A172 (cell line): ENCODE measurements at places on chromosomes 6 and 20.

DNA sequence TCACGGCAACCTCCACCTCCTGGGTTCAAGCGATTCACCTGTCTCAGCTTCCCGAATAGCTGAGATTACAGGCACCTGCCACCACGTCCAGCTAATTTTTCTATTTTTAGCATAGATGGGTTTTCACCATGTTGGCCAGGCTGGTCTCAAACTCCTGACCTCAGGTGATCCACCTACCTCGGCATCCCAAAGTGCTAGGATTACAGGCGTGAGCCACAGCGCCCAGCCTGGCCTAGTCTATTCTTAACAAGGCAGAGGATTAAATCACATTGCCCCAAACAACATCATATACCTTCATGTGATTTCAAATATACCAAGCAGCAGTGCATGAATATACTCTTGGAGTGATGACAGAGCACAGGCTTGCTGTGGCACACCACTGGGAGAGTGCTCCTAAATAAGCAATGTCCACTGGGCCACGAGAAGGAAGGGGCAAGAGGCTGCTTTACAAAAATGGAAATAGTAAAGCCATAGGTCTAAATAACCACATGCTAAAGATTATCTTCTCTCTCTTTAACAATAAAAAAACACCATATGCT is 76.6 kb upstream of the TULP1 start:
- DNase-seq, result no peak

DNA sequence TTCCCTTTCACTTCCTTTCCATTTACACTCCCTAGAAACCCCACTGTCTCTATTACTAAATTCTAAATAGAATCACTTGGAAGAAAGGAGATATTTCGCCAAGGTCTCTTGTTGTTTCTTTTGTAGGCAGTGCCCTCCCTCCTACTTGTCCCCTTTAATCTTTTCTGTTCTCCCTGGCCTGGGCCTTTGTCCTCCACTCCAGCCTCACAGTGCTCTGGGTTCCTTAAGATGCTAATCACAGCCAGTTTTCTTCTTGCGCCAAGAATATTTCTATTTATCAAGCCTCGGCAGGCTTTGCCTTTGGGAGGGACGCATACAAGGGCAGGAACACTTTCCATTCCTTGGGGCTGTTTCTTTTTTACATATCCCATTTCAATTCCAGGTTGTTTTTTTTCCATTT is 520.6 kb upstream of the CHD6 start:
- DNase-seq, result no peak

DNA sequence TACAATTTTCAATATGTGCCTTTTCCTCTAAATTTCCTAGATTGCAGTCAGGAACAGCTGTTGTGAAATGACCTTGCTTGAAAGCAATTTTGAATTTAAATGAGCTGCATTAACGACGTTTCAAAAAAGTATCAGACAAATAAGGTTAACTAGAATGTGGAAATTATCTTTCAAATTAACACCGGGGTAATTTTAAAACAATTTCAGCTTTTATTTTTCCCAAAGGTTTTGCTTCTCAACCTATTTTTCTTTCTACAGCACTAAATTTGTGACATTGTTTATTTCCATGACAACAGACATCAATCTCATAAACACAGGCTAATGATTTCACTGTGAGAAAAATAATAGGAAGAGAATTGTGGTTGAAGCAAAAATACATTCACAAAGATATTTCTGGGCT is 38.5 kb downstream of the COL12A1 start:
- DNase-seq, result no peak

DNA sequence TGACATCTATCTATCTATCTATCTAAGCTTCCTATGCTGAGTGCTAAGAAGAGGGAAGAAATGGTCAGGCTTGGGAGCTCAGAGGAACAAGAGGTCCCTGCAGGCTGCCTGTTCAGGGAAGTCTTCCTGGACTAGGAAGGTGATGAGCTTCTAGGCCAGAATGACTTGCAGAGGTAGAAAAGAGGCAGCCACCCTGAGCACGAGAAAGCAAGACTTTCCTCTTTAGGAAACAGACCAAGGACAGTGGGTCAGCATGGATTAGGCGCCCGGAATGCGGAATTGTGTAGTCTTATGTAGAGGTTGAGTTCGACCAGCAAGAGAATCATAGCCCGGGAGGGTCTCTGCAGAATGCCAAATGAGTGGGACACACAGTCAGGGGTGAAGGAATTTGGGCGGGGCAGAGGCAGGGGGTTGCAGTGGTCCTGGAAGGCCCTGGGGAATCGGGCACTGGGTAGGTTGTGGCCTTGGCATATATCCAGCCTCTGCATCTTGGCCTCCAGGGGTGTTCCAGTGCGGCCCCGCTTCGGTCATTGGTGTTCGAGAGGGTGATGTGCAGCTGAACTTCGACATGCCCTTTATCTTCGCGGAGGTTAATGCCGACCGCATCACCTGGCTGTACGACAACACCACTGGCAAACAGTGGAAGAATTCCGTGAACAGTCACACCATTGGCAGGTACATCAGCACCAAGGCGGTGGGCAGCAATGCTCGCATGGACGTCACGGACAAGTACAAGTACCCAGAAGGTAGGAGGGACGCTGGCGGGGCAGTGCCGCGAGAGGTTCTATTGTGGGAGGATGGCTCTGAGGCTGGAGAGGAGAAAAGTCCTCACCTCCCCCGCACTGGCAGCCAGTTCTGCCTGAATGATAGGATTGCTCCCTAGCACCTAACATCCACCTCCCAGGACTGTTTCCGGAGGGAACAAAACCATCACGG is 32.1 kb downstream of the TGM3 start:
- DNase-seq, result no peak

- DNase-seq, result peak; percentile 5
These were observed 64.6 kb downstream of the SYNE1 start for GRCh38 chr6:152572338-152573088.

- no peak for DNase-seq
These were observed 89.3 kb upstream of the JAG1 start for GRCh38 chr20:10763112-10763511.

GRCh38 chr6:36914227-36914794 is 28.6 kb downstream of the C6orf89 start:
- DNase-seq, result peak; percentile 79

GRCh38 chr6:51396583-51396982 is 577.9 kb downstream of the TFAP2B start:
- DNase-seq, result no peak

DNA sequence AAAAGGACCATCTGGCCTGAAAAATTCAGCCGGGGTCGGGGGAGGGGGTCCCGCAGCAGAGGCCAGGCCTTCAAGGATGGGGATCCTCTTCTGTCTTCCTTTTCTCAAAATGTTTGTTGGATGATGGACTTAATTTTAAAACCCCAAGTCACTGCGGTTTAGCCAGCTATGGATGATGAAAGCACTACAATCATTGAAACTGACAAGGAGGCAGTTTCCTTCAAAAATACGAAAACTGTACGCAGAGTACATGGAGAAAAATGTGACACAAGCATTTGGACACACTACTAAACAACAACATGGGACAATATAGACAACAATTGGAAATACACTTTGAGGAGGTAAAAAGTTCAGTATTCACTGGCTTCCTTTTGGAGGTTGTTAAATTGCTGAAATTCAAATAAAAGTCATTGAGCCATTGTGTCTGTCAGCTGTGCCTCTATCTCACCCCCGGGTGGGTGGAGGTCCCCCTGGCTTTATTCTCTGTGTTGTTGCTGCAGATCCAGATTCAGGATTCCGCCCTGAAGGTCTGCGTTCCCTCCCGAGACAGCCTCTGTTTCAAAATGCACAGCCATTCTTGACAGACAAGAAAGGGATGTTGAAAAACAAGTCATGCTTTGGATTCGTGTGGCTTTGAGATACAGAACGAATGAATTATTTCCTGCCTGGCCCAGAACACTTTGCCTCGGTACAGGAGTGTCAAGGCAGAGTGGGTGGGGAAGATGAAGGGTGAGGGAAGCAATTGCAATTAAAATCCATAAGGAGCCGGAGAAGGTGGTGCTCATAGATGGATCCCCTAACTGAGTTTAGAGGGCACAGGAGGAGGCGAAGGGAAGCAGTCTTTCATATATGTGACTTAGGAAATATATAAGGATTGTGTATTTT is 118.2 kb downstream of the TTLL2 start:
- no peak for DNase-seq

GRCh38 chr6:125154118-125154760 is 666 bp downstream of the TPD52L1 start:
- DNase-seq, result no peak

GRCh38 chr6:99746261-99746895 is 139.7 kb downstream of the PRDM13 start:
- peak; percentile 65 for DNase-seq

DNA sequence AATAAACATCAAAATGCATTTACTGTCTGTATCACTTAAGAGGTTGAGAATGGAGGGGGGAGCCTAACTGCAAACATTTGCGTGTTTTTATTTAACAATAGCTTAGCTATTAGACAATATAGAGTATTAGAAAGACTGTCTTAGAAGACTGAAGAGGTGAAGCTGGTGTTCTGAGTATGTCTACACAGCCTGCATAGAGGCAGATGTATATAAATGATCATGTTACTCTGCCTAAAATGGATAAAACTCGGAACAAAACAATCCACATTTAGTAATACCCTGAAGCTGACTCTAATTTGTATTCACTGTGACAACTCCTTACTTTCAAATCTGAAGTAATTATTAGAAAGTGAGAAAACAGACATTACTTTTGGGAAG is 181.9 kb downstream of the GMPR start:
- no peak for DNase-seq

GRCh38 chr6:24149296-24149695 is 23.3 kb downstream of the NRSN1 start:
- no peak for DNase-seq

DNA sequence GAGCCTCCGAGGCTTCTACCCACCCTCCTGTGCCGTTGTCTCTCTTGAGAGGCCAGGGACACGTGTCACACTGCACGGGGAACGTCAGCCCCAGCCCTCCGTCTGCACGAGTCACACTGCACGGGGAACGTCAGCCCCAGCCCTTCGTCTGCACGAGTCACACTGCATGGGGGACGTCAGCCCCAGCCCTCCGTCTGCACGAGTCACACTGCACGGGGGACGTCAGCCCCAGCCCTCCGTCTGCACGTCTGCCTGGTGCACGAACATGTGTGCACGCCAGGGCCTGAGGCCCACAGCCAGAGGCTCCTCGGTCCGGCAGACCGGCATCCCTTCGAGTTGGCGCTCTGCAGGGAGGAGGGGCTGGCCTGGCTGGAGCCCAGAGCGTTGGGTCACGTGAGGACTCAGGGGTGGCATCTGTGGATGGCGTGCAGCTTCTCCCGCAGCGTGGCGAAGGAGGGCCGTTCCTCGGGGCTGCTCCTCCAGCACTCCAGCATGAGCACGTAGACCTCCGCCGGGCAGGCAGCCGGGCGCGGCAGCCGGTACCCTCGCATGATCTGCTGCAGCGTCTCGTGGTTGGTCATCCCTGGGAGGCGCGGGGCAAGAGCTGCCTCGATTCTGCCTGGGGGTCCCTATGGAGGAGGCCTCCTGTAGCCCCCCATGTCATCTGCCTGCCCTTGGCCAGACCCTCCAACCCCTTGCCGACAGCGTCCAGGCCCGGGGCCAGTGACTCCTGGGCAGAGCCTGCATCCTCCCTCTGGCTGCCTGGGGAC is 3.4 kb upstream of the PTK6 start:
- no peak for DNase-seq

DNA sequence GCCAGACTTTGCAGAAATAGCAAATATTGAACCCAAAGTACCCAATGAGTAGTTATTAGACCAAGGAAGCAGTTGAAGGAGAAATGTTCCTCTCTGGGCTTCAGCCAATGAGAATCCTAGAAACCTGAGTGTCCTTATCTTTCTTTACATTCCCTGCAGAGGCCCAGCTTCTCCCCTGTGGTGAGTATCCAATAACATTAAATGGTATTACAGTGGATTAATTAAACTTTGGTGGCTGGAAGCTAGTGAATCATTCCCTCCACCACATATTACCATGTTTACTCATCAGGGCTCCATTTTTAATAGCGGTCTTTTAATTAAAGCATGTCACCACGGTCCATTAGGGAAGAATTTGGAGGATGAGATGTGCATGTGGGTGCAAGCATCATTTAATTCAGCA is 74.0 kb downstream of the UNC5CL start:
- peak; percentile 36 for DNase-seq

DNA sequence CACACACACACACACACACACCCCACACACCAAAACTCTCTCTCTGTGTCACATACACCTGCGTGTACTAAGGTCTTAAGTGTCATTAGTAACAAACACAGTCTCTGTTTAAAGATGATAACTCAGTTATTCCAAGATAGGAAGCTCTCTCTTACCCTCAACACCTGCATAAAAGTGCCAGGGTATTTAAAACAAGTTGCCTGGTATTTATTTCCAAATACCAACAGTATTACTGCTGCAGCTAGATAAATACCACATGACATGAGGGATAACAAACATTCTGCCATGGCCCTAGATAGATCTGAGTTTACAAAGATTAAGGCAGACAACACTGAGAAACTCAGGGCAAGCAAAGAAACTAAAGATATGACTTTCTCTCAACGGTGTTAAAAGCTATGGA is 118.5 kb downstream of the SIM1 start:
- peak; percentile 52 for DNase-seq

DNA sequence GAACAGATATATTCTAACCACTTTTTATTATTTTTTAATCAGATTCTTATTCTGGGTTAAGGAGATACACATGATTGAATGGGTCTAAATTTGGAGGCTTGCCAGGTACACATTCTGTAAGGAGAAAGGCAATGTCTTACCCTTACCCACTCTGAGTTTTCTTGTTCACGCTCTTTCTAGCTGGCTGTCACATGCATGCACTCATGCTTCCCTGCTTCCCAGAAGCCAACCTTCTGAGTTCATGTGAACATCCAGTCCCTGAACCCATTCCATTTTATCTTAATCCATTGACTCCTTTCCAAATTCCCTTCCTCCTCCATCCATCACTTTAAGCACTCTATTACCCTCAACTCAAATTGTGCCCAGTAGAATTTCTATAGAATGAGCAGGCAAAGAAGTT is 17.5 kb upstream of the MOCS1 start:
- no peak for DNase-seq

- no peak for DNase-seq
These were observed 844.3 kb upstream of the MANEA start for GRCh38 chr6:94733066-94733465.

GRCh38 chr6:111124406-111124805 is 37.1 kb downstream of the SLC16A10 start:
- DNase-seq, result no peak

DNA sequence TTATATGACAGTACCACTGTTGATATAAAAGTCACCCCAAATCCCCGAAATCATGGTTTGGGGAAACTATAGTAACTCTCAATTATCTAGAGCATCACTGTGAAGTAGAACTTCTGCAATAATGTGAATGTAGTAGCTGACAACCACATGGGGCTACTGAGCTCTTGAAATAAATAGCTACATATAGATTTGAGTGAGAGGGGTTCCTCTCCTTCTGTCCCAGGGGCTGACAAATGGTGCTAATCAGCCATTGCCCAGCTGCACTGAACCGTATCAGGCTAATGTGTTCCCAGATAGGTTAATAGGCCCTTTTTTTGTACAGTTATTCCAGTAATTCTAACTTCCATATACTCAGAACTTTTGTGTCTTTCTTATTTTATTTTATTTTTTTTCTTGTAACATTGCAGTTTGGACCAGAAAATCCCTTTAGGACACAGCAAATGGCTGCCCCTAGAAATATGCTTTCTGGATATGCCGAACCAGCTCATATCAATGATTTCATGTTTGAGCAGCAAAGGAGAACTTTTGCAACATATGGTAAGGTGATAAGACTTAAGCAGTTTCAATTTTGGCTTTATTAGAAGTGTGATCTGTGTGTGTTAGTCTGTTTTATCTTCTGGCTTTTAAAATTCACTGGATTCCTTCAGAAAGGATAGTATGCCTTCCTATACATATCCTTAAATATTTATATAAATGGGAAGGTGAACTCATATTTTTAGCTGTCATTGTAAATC is 21.1 kb downstream of the CDC40 start:
- no peak for DNase-seq

- DNase-seq, result no peak
These were observed 78.7 kb downstream of the BFSP1 start for GRCh38 chr20:17452441-17452840.
